ENCODE measurements at places on chromosomes 3 and 15.

GRCh38 chr15:69643476-69643875 lies 190.9 kb downstream of the RPLP1 start:
- no peak for DNase-seq

- no peak for DNase-seq
Measured at GRCh38 chr15:91954292-91954691, 100.8 kb downstream of the SLCO3A1 start.

DNA sequence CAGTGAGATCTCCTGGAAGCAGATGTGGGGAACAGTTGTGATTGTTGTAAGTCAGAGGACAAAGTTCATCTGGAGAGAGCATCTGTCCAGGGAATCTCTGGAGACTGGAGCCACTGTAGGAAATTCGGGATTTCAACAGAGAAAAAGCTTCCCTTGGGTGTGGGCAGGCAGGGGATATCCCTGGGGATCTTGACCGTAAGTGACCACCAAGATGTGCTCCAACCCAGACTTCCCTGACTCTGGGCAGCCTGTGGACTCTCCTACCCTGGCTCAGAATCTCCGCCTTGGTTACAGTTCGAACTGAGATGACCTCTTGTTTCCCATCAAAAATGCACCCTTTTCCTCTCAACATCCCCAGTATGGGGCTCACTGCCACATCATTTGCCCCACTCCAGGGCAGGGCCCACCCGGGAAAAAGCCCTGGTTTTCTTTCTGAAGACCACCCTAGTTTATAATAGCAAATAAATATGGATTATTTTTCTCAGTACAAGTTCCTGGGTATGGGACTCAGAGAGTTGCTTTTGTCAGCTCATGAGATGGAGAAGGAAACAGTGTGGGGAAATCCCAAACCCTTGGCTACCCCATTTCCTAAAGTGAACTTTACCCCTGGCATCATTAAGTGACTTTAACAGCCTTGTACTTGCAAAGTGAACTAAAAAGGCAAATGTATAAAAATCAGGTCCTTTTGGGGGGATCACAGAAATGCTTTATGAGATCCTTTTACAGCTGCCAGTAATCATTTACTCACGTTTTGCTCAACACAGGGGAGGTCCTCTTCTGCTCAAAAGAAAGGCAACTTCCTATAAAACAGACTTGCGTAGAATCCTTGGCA lies 89.9 kb downstream of the CCNL1 start:
- DNase-seq: no peak

DNA sequence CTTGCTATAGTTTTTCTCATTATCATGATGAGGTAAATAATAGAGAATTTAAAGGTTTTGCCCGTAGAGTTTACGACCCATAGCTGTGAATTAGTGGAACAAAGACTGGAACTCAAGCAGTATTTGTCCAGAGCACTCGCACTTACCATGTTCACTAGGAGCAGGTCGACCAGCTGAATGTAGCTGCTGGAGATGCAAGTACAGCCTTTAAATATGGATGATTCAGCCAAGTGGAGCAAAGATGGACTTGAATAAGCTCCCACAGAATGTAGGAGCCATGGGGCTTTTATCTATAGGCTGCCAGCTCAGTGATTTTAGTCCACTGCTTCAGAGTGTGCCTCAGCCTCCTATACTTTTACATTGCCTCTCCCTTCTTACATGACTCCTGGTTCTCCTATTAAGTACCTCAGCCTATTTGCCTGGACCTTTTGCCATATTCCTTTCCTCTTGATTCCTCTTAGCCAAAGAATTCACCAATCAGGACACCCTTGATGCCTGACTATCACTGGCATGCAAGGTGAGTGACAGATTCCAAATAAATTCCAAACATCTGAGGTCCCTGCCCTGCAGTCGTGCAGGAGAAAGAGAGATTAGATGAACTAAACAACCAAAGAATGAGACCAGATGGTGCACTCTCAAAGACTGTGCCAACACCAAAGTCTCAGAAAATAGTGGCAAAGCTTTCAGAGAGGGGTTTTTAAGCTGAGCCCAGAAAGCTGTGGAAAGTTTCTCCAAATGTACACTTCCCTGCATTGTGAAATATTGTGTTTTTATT lies 3.9 kb downstream of the MKRN3 start:
- no peak for DNase-seq

GRCh38 chr15:51162865-51163762 lies 68.4 kb upstream of the TNFAIP8L3 start:
- DNase-seq: peak; percentile 76
